ENCODE measurements at places on chromosomes 3 and 15.

- DNase-seq, result no peak
Measured at GRCh38 chr15:47439146-47440111, 277.9 kb upstream of the SEMA6D start.

DNA sequence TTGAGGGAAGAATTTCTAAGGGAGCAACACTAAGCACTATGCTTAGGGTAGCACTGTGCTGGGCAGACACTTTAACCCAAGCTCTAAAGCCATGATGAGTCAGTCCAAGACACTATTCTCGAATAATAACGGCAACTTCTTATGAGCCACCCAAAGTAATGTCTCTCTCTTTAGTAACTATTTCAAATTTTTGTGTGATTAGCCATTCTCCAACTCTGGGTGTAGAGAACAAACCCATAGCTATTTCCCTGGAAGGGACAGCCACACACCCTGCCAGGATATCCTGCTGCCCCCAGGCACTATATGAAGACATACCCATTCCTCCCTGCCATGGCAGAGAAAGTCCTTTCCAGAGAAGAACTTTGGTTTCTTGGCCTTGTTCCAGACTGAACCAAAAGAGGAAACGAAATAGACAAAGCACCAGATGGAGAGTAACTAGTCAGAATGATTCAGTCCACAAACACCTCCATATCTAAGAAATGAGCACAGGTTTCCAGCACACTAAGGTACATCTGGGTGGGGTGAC, 384.9 kb upstream of the THBS1 start:
- no peak for DNase-seq

- no peak for DNase-seq
Measured at GRCh38 chr3:179074656-179075055, 3.0 kb upstream of the ZMAT3 start.

- no peak for DNase-seq
Measured at GRCh38 chr3:29430558-29430971, 149.7 kb downstream of the RBMS3 start.

DNA sequence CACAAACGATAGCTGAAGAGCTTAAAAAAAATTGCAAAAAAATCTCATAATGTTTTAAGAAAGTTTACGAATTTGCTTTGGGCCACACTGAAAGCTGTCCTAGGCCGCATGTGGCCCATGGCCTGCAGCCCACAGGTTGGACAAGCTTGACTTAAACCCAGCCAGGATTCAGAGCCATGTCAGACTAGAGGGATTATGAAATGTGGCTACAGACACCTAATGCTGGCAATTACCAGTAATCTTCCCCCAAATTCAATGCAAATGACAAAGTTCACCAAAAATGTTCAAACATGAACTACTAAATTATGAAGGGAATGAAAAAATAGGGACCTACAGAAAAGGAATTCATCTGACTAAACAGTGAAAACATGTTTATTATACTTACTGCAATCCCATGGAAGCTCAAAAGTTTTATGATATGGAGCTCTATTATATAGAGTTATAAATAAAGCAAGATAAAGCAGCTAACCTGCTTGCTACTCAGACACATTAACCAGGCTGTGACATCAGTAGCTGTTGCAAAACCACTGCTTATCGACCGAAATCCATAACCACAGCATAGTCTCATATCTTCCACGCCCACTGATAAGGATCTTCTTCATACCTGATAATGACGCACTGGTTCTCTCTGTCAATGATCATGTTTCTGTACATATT, 49.2 kb downstream of the LDHAL6B start:
- no peak for DNase-seq

DNA sequence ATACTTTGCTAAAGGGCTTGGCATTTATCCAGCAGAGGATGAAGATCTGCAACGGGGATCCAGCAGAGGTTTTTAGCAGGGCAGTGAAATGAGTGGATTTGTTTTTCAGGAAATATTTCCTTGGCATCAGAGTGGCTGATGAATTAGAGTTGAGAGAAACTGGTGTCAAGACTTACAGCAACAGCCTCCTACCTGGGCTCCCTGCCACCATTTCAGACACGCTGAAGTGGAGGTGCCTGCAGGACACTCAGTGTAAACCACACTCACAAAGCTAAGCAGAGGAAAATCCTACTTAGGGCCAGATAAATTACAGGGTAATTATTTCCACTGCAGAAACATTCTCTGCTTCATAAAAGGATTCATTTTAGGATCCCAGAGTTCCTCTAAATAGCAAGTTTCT, 519.7 kb downstream of the FGF12 start:
- no peak for DNase-seq

GRCh38 chr3:45546716-45547701, 47.5 kb upstream of the LIMD1 start:
- no peak for DNase-seq

DNA sequence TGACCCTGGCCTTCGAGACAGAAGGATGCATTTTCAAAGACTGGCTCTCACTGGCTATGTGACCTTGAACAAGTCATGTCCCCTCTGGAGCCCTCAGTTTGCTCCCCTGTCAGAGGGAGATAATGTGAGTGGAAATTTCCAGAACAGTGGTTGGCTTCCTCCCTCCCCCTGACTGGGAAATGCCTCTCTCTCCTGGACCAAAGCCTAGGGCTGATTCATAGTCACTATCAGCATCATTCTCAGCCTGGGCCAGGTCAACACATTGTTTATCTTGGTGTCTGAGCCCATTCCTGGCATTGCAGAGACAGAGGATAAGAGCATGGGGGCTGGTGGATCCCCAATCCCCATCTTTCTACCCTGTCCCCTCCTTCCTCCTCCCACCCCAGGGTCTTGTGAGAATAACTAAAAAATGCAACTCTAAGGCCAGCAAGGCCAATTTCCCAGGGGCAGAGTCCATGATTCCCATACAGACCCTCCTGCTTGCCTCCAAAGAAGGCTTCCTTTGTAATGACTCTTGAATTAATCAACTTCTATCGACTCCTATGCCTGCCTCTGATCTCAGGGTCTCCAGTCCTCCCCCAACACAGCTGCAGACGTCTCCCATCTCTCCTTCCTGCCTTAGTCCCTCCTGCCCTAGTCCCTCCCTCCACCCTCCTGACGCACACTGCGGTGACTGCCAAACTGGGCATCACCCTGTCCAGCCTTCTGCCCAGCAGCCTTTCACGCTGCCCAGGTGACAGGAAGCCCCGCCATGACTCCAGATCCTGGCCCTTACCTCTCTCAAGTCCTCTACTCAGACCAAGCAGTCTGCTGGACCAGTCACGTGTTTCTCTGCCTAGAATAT, 35.4 kb upstream of the CORO2B start:
- no peak for DNase-seq

GRCh38 chr3:27378331-27378730, 9.1 kb upstream of the NEK10 start:
- no peak for DNase-seq

Data from NCI-H524 (cell line).